Kidney capillary endothelial cell (primary cell): ENCODE measurements at places on chromosomes 3 and 15.

GRCh38 chr3:127226946-127227842, 34.3 kb downstream of the PRR23E start:
- no peak for DNase-seq

DNA sequence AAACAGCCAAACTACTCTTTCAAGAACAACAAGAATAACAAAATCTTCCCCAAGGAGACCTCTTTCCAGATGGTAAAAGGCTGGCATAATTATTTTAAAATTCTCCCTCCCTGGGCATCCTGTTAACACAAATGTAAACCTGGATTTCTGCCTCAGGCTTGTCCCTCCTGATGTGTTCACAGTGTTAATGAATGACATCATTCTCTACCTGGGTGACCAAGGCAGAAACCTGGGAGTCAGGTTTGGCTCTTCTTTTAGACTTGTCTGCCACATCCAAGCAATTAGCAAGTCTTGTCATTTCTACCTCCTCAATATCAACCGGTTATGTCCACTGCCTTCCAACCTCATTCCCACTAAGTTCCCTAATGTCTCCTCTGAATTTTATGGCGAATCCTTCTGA, 368.7 kb upstream of the TBL1XR1 start:
- DNase-seq = no peak

DNA sequence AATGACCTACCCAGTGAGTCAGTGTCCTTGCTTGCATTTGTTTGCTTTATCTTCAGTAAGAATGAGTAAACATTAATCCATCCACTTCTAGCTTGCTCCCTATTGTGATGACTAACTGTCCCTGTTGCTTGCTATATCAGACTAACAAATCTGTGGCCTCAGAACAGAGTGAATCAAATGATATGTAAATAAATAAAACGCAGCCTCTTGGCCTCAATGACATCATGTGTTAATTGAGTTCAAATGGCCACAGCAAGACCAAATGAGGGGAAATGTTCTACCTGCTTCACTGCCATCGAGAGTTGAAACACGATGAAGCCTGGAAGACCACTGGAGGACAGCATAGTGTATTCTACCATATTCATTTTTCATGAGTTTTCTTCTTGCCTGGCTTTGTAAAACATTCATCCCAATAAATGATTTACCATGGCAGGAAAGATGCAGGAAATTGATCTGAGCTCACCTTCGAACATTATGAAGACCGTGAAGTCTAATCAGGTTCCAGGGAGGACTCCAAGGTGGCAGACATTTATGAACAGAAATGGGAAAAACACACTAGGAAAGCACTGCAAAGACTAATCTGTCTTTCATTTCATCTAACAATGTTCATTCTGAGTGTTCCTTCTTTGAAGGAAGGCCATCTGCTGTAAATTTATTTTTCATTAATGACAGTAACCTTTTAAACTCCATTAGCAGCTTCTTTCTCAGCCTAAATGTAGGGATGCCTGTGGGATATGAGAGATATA, 1144.5 kb downstream of the TUSC7 start:
- peak; percentile 44 for DNase-seq

GRCh38 chr15:101110681-101111569, 140.9 kb downstream of the CHSY1 start:
- DNase-seq = no peak

DNA sequence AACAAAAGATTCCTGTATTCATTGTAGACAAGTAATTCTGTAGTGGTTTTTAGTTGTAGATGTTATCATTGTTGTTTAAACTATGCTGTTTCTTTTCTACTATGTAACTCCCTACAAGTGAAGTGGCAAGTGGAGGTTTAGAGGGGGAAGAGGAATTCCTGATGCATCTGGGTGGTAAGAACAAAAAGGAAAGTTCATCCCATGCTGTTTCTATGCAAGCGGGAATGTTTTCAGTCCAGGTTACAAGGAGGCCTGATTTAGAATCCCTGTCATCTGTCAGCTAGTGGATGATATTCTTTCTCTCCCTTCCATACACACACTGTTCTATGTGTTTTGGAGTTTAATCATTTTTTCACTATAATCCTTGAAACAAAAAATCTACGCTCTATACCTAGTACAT, 67.4 kb downstream of the IMPG2 start:
- no peak for DNase-seq

DNA sequence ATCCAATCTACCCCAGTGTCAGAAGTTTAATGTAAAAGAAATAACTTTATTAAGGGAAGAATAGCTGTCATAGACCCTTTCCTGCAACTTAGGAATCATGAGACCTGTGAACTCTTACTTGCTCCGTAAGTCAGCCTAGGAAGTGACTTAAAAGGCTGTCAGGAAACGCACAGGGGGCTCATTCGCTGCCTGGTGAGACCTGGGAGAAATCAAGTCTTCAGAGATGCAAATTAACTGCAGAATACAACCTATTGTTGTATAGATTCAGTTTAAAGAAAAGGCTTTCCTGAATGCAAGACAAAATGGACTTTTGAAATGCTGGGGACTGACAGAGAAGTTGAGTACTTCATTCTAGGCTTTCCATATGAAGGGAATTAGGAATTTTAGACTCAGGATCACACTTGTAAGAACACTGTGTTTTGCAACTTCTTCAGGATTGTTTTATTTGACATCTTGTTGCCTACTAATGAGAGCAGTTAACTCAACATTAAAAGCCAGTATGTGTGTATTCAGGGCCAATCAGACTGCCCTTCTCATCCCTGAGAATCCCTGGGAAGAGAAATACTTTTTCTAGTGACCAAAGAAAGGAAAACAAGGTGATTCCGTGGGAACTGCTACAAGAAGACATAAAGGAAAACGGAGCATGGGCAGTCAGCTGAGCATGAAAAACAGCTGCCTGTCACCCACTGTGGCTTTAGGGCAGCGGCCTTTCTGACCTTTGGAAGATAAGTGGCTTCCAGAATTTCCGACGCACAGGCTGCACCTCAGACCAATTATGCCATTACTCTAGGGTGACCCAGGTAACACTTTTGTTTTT, 18.5 kb upstream of the DPPA4 start:
- no peak for DNase-seq

- no peak for DNase-seq
Measured at GRCh38 chr3:187913617-187914033, 168.4 kb upstream of the BCL6 start.

- DNase-seq = no peak
Measured at GRCh38 chr3:40207796-40208195, 101.7 kb upstream of the EIF1B start.

GRCh38 chr15:70420948-70421482, 323.3 kb upstream of the TLE3 start:
- no peak for DNase-seq

DNA sequence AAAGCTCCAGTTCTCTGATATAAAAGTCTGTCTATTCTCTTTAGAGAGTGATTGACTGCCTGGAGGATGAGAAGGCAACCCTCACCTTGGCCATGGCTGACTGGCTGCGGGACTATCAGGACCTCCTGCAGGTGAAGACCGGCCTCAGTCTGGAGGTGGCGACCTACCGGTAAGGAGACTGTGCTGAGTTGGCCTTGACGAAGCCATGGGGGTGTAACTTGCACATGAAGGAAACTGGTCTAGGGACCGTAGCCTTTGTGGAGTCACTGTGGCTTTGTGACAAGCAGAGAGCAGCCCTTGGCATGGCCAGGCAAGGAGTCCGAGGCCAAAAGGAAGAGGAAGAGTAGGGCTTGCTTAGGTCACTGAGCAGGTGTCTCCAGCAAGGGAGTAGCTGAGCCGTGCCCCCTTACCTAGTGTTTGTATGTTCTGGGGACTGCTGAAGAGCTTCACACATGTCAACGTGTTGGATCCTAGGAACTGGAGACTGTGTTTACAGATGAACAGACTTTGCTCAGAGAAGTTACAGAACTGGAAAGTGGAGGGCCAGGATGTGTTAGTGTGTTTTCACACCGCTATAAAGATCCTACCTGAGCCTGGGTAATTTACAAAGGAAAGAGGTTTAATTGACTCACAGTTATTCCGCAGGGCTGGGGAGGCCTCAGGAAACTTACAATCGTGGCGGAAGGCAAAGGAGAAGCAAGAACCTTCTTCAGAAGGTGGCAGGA, 8.8 kb downstream of the SYNM start:
- no peak for DNase-seq

DNA sequence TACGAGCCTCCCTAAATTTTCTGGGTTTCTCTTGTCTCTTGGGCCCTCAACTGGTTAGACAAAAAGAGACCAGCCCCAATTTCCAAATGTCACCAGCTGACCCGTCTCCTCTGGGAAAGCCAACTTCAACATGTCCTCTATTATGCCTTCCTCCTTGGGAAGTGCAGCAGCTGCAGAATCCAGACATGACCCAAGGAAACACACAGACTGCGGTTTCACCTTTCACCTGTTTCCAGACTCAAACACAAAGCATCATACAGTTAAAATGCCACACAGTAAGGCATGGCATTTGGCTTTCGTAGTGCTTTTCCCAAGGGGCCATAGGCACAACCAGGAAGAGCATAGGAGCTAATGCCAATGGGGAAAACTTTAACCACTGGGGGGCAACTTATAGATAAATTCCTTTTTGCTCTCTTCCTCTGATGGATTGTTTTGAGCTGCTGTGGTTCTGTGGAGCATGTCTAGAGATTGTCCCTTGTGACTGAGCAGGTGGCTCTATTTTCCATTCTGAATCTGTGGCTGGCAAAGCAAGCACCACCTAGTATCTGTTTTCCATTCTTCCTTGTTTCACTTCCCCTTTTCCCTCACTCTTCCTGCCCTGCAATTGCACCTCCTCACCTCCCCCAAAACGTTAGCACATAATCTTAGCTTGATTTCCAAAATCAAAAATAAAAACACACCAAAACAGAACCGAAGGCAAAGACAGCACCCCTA, 49.3 kb downstream of the HHLA2 start:
- DNase-seq = no peak

- no peak for DNase-seq
Measured at GRCh38 chr15:71083349-71083748, 31.9 kb upstream of the THSD4 start.

- DNase-seq = no peak
Measured at GRCh38 chr15:85955501-85956391, 123.9 kb upstream of the AGBL1 start.

DNA sequence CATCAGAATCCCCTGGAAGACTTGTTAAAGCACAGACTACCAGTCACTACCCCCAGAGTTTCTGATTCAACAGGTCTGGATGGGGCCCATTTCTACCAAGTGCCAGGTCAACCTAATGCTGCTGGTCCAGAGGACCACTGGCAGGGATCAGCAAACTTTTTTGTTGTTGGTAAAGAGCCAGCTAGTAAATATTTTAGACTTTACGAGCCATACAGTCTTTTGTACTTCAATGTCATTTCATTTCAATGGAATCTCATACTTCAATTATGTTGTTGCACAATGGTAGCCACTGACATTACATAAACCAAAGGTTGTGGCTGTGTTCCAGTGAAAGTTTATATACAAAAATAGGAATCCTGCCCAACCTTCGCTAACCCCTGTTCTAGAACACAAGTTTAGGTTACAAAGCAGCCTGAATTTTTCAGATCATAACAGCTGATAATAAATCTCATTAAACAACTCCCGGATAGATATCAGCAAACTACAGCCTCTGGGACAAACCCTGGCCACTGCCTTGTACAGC, 28.7 kb downstream of the ULK4 start:
- DNase-seq = no peak

- DNase-seq = no peak
Measured at GRCh38 chr15:53351373-53351772, 408.1 kb downstream of the WDR72 start.

DNA sequence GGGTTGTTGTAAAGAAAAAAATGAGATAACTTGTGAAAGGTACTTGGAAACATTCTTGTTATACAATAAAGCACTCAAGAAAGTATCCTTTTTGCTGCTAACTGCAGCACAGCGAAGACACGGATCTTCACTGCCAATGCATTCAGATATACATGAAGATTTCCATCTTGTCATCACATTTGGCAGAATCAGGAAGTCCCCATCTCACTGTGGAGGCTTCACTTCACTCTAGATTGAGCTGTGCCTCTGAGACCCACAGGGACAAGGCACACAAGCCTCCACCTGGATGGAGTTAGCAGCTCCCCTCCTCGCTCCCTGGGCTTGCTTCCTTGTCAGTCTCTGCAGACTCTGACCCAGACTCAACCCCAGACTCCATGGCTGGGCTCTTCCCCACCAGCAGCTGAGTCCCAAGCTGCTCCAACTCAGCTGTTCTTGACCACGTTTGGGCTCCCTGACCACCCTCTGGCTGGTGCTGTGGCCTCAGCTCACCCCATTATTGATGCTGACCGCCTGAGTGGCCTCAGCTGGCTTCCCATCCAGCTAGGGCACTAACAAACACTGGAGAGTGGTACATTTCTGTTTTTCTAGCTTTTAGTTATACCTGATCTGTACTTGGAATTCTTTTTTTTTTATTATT, 45.4 kb upstream of the SMAD3 start:
- DNase-seq = no peak

- no peak for DNase-seq
Measured at GRCh38 chr3:15390460-15390859, 36.9 kb downstream of the METTL6 start.

DNA sequence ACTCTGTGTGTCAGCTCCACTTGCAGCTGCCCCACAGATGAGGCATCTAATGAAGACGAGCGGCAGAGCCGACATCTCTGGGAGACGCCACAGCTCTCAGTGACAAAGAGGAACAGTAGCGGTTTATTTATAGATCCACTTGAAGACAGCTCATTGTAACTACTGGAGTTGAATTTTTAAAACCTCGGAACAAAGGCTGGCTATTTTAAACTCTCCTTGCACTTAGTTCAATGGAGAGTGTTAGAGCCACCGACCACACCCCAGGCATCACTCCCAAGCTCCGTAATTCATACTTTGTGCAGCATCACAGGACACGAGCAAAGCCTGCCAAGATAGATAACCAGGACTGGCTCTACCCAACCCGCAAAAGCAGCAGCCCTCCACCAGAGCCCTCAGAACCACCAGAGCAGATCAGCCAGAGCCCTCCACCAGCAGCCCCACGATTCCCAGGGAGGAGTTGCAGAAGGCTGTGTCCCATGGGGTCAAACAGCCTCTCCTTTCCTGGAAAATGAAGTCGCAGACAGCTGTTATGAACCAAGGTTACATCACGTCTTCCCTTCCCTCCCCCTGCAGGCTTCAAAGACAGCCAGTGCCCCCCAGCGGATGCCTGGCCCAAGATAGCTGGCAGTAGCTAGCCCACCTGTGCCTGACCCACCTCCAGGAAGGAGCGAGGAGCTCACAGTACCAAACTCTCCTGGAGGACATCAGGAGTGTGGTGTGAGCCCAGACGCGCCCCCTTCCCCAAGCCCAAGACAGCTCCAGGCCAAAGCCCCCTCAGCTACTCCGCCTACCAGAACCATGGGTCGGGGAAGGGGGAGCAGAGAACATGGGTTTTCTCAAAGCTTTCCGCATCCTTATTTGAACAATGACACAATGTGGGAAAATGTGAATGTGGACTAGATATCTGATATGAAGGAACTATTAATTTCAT, 45.7 kb downstream of the POC1A start:
- no peak for DNase-seq

DNA sequence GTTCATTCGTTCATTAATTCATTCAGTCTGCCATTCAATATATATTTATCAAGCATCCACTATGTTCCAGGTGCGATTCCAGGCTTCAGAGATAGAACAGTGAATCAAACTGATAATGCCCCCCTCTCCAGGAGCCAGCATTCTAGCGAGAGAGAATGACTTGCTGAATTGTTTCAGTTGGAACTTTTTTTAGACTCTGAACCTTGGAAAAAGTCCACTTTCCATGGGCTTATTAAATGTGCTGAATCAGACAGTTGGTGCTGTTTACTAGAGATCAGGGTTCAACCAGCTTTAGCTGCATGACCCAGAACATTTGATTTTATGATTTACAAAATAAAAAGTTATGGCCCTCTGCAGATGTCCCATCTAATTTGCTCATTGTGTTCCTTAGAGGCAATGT, 213.2 kb downstream of the THSD4 start:
- DNase-seq = no peak

- DNase-seq = no peak
Measured at GRCh38 chr3:133330065-133330464, 69.8 kb upstream of the BFSP2 start.
